Mammary epithelial cell (primary cell): ENCODE measurements at places on chromosomes 7 and 10.
A peak's percentile ranks its signal among the peaks of the same experiment; 100 is the strongest.

DNA sequence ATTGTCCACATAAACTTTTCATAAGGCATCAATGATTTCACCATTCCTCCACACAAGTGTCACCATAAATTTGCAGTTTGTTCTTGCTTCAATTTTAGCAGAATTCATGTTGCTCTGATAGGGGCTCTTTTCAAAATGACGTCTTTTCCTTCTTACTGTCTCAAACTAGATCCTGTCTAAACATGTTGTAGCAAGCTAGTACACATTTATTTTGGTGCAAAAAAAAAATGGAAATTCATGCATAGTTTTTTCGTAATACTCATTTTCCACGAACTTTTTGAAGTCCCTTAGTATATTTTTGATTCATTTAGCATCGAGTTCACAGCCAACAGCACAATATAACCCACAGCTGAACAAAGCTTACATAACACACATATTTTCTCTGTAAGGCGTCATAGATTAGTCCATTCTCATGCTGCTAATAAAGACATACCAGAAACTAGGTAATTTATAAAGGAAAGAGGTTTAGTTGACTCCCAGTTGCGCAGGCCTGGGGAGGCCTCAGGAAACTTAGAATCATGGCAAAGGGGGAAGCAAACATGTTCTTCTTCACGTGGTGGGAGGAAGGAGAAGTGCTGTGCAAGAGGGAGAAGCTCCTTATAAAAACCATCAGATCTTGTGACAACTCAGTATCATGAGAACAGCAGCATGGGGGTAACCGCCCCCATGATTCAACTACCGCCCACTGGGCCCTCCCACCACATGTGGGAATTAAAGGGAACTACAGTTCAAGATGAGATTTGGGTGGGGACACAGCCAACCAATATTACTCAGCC, 301.5 kb downstream of the CCDC3 start:
- DNase-seq, result no peak

GRCh38 chr10:68333440-68334431, 1.0 kb upstream of the PBLD start:
- no peak for DNase-seq

GRCh38 chr7:147060070-147060469, 943.5 kb downstream of the CNTNAP2 start:
- DNase-seq, result no peak

- DNase-seq, result no peak
These were observed 125.1 kb downstream of the ZMIZ1 start for GRCh38 chr10:79193694-79194382.

DNA sequence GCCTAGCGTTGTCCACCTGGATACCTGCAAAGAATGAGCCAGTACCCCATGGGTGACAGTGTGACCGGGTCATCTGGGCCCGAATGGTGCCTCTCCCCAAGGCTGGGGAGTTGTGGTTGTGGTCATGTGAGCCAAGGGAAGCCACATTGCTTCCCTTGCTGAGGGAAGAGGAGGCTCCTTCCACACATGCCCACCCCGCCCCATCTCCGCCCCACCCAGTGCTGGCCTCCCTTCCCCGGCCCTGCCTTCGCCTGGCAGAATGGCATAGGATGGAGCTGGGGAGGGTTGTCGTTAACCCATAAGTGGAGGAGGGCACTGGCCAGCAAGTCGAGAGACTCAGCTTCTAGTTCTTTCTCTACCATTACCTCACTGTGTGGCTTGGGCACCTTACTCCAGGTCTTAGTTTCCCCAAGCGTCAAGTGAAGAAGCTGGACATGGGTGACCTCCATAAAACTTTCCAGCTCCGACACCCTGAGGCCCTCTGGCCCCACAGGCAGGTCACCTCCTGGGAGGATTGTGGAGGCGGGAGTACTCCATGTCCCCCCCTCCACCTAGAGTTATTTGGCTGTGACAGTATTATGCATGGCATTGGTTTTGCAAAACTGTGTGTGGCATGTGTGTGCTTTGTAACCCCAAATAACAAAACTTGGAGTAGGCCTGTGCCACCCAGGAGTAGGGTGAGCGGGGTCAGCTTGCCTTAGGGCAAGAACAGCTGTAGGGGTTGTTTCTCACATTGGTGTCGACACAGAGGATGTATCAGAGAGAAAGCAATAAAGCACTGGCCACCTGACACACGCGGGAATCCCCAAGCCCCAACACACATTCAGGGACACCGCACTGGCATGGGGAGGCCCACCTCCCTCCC, 90.5 kb upstream of the MACROH2A2 start:
- DNase-seq, result no peak

- DNase-seq, result no peak
These were observed 97.8 kb downstream of the AGMO start for GRCh38 chr7:15463801-15464666.

- DNase-seq, result no peak
These were observed 72.6 kb downstream of the C1GALT1 start for GRCh38 chr7:7254908-7255307.

- DNase-seq, result peak; percentile 24
These were observed 27.7 kb downstream of the PPP2R2D start for GRCh38 chr10:131928248-131929095.

DNA sequence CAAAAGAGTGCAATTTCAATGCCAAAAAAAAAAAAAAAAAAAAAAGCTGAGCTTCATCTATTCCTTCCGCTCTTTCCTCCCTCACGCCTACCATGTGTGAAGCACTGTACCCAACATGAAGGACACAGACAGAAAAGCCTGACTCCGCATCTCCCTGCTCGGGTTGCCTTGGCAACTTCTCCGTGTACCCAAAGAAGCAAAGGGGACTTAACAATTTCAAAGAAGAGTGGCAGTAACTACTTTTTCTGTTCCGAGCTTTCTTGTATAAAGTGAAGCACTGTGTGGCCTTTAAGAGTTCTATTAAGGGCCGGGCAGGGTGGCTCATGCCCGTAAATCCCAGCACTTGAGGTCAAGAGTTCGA, 177.7 kb downstream of the PRKCQ start:
- DNase-seq, result no peak

GRCh38 chr10:35400595-35401268, 64.4 kb downstream of the CCNY start:
- DNase-seq, result no peak

DNA sequence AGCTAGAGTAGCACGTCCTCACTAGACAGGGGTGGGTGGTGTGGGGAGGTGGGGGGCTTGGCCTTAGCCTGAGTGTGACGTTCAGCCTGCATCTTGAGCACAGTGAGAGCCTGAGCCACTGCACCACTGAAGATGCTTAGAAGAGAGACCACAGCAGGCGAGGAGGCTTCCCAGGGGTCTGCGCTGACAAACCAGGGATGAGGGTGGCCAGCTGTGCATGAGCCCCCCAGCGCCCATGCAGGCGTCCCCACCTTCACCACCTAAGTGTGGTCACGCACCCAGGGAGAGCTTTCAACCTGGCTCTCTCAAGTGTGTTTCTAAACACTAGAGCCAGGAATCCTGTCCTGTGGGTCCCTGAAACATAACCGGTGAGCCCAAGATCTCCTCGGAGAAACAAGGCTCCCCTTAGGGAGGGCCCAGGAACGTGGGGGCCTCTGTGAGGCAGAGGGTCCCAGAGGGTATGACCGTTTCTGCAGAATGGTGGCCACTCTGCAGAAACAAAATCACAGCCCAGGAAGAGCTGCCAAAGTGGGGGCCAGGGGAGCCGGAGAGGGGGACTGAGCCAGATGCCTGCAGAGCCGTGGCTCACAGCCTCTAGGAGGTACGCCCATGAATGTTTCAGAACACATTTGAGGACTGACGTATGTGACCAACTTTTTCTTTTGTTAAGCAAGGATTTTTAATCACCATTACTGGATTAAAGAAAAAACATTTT, 85.2 kb upstream of the INSIG1 start:
- DNase-seq, result no peak

- no peak for DNase-seq
These were observed 134.1 kb downstream of the ZNF438 start for GRCh38 chr10:30897547-30897946.

DNA sequence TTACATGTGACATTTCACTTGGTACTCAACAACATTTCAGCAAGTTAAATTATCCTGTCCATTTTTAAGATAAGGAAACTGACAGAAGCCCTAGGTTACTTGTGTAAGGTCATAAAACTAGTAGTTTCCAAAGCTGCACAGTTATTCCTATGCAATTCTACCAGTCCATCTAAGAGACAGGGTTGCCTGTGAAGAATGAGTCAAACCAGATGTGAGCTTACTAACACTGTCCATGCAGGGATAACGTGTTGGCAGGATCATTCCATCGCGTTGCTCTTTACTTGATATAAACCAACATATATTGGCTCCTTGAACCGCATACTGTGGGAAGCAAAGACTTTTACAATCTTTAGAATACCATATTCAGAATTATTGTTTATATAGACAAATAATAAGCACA, 280.9 kb upstream of the HGF start:
- no peak for DNase-seq

GRCh38 chr10:48798481-48799254, 114.0 kb downstream of the WDFY4 start:
- peak; percentile 43 for DNase-seq

- no peak for DNase-seq
These were observed 31.5 kb downstream of the NRF1 start for GRCh38 chr7:129642871-129643549.

DNA sequence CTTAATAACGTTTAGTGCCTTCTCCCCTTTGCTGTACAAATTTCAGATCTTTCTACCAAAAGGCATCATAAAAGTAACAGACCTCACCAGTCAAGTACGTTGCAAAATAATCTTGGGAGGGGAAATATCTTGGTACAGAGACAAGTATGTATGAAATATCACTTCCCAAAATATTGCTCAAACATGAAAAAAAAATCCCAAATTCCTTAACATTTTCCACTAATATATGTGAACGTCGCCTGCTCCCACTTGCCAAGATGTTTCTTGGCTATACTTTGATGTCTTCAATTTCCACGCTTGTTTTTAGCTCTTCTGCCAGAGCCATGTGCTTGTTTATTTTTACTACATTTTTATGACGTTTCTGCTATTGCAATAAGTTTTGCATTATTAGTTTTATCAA, 223.5 kb downstream of the PLXNA4 start:
- no peak for DNase-seq

DNA sequence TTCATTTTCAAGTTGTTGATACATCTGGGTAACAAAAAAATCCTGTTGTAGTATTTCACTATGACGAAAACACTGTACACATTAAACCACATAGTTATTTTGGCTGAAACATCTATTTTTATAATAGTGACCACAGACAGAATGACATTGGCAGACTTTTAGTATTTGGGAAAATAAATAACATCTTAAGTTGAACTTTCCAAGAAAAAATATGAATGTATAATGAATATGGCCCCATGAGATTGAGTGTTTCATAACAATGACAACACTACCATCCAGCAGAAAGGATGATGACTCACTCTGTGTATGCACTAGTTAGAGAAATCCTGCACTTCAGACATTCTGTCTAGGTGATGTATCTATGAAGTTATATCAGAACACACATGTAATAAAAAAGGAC, 118.1 kb downstream of the SEMA3D start:
- peak; percentile 57 for DNase-seq

DNA sequence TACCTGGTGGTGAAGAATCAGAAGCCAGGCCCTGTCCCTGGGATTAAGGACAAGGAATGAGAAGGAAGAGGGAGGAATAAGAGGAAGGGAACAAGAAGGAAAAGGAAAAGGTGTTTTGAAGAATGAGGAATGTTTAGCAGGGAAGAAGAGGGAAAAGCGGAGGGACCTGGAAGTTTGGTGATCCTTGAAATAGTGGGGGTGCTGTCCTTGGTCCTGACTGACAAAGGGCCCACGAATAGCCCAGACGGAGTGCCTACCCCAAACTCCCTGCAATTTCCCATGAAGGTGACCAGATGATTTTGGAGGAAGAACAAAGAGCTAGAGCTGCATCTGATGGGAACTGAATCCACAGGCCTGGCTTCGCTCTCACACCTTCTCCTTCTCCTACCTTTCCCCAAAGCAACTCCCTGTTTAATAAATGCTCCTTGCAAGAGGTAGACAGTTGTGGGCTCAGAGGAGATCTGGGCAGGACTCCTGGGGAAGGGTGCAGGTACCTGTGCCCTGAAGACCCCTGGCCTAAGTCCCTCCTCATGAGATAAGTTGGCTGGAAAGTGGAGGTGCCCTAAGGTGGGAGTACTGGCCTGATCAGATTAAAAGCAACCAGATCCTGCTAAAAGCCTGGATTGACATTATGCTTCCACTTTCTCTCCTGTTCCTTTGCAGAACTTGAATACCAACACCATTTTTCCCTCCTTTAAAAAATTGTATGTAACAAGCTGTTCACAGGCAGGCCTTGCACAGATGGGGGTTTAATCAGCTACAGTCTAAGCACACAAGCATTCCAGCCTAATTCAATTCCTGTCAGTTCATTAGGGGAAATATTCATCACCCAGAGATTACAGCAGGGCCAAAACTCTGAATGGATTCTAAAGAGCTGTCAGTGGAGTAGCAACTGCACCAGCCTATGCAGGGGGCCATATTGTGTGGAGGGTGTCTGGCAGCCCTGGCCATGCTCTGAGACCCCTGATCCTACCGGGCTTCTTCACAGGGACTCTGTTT, 19.4 kb downstream of the KAZALD1 start:
- no peak for DNase-seq

DNA sequence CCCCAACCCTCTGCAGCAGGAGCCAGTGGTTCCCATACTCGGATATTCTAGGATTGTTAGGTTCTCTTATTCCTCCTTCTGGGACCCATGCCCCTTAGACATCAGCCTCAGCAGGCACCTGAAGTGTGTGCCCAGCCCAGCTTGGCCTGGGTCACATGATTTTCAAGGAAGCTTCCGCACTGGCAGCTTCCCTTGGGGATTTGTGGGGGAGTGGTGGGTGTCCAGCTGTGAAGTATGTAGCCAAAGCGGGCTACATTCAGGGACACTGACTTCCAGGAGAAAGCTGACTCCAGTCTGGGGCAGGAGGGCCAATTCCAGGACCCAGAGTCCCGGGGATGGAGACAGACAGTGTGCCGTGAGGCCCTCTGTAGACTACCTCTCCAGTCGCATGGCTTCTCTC, 1.3 kb downstream of the LDB1 start:
- DNase-seq, result no peak

- no peak for DNase-seq
These were observed 2.2 kb downstream of the ZDHHC4 start for GRCh38 chr7:6579446-6579845.

- no peak for DNase-seq
These were observed 39.5 kb upstream of the GJD4 start for GRCh38 chr10:35565602-35566081.

DNA sequence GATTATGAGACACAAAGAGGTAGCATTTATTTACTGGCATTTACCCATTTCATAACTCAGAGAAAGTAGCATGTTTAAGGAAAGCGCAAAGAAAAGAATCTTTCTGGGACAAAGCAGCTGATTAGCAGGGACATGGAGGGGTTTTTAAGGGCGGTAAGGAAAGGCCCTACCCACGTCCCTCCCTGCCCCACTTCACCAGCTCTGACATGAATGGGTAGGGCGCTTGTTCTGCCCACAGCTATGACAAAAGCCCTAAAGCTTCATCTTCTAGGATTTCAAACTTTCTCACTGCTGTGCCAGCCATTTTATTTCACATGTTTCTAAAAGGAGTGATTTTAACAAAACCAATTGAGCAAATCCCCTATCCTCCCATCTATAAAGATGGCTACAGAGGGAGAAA, 406.9 kb upstream of the KLF6 start:
- no peak for DNase-seq
